ENCODE measurements at places on chromosomes 2 and 18.
A peak's percentile ranks its signal among the peaks of the same experiment; 100 is the strongest.

- no peak for DNase-seq
Observed at GRCh38 chr2:195659114-195659513, 2.1 kb downstream of the SLC39A10 start.

DNA sequence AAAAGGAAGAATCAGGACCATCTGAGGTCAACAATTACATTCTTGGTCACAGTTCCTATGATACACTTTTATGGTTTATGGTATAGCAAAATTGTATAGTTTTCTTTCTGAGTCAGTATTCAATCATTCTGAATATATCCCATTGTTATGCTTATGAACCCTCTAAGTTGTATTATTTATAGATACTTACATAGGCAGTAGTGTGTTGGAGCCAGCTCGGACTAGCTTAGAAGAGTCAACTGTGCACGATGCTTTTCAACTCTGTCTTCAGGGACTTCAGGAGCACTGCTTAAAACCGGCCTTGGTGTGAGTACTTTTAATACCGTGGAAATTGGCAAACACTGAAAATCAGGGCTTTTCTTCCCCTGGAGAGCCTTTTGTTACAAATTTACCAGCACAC, 215.7 kb downstream of the IKZF2 start:
- no peak for DNase-seq

DNA sequence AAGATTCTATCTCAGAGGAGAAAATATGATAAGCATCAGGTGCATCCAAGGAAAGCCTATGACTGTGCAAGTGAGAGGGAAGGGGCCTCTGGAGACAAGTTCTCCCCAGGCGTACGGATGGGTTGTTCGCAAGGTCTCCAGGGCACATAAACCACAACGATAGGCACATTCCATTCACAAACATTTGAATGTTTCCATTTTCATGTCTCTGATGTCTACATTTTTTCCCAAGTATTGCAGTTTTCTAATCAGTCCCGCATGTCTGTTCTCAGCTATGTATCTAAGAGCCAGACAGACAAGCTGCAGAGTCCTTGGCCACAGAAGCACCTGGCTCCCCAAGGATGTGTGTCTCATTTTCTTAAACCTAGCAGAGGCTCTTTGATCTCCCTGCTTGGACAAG, 28.0 kb downstream of the OSR1 start:
- no peak for DNase-seq

DNA sequence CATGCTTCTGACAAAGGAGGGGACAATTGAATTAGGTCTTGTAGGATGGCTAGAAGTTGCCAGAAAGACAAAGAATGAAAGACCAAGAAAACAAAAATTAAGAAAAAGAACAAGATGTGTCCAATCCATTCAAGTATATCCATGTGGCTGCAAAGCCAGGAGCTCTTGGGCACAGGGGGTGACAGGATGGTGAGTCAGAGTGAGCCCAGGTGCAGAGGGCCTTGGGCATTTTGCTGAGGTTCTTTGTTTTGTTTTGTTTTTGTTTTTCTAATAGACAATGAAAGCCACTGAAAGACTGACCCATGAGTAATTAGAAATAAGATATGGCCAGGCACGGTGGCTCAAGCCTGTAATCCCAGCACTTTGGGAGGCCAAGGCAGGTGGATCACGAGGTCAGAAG, 104.6 kb upstream of the KLHL29 start:
- DNase-seq = no peak

- DNase-seq = no peak
Observed at GRCh38 chr2:69639266-69639665, 4.3 kb downstream of the AAK1 start.

DNA sequence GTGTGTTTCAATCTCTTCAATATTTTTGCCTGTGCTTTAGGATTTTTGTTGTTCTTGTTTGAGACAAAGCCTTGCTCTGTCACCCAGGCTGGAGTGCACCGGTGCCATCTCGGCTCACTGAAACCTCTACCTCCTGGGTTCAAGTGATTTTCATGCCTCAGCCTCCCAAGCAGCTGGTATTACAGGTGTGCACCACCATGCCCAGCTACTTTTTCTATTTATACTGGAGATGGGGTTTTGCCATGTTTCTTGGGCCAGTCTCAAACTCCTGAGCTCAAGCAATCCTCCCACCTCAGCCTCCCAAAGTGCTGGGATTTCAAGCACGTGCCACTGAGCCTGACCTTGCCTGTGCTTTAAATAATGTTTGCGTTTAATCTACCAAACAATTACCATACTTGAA, 43.1 kb upstream of the DOK6 start:
- no peak for DNase-seq

DNA sequence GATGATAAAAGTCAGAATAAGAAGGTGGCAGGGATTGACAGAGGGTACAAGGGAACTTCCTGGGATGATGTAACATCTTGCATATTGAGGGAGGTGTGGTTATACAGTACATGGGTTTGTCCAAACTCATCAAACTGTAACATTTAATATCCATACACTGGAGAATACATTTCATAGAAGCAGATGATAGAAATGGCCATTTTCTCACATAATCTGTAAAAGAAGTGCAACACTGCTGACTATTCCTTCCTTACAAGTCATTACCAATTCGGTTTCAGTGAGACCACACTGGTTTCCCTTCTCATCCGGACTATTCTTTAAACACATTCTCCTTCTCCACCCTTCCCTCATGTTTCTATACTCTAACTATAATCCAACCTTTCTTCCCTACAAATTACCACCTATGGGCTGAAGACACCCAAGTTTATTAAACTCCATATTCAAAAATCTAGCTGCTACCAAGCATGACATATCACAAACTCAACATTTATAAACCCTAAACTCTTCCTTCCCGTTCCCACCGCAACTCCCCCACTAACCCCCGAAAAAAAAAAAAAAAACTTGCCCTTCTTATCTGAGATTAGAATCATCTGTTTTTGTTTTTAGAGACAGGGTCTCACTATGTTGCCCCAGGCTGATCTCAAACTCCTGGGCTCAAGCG, 1.6 kb downstream of the COX7A2L start:
- DNase-seq = no peak

DNA sequence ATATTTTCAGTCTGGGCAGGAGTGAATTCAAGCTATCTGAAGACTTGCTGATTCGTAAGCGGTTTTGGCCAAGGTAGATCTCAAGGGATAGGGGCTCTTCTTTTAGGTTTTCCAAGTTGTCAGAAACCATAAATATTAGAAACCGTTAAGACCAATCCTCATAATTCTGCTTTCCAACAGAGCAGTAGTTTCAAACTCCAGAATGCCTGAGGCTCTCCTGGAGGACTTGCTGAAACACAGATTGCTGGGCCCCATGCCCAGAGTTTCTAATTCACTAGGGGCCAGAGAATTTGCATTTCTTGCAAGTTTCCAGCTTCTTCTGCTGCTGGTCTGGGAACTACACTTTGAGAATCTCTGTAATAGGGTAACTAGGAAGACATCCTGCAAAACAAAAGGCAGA, 1855.7 kb upstream of the CELF4 start:
- DNase-seq = no peak

DNA sequence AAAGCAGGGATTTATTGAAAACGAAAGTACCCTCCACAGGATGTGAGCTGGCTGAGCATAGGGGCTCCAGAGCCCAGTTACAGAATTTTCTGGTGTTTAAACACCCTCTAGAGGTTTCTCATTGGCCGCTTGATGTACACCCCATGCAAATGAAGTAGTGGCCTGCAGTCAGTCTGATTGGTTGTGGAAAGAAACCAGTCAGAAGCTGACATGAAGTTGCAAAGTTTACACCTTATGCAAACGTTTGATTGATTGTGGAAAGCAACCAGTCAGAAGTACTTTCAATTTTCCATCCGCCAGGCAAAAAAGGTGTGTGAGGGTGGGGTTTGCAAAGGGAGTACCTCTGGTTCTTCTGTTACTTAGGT, 62.3 kb downstream of the VWA3B start:
- DNase-seq = no peak

DNA sequence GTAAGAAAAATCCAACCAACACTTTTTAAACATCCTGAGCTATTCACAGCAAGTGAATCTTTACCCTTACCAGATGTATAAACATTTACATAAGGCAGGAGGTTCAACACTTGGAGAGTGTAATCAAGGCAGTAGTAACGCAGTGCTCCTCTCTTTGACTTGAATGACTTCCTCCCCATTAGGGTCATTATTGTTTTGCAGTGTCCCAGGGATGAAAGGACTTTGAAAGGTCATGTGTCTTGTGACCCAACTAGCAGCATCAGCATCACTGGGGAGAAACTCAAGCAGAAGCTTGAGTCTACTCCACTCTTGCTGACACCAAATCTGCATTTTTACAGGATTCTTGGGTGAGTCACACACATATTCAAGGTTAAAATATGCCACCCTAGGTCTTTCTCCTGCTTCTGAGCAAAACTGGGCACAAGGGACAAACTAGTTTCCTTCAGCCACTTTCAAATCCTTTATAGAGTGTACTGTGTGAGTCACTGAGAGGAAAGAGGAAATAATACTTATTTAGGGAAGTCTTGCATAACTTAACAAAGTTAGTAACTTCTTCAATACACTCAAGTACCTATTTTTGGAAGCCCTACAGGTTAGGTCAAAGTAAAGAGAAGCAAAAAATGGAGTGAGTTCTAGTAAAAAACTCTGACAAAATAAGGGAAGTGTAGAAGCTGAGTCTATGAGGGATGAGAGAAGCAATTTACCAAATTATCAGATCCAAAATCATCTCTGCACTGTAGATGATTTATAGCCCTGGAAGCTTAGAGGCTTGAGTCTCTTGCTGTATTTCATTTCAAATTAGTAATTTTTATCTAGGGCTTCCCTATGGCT, 51.0 kb upstream of the EML4 start:
- DNase-seq = no peak

- no peak for DNase-seq
Observed at GRCh38 chr18:58549814-58550339, 79.0 kb downstream of the ALPK2 start.

DNA sequence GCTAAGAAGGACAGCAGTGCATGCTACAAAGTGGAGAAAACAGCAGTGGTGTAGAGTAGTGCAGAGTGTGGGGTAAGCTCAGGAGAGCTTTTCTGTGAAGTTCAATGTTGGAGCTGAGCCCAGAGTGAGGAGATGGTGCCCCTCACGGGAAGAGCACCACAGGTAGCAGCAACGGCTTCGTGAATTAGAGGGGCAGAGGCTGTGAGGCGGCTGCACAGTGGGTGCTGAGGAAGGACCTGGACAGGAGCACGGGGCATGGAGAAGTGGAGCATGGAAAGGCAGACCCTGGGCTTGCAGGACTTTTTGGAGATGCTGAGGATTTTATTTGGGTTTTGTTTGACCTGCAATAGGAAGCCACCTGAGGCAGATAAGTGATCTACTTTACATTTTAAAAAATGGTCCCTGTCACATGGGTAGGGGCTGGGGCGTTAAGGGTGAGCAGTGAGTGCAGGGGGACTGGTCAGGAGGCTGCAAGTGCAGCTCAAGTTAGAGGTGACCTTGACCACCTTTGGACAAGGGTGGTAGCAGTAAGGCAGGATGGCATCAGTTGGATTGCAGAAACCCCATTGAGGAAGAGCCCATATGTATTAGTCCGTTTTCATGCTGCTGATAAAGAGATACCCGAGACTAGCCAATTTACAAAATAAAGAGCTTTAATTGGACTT, 85.0 kb downstream of the MYCN start:
- no peak for DNase-seq

- no peak for DNase-seq
Observed at GRCh38 chr2:224025874-224026273, 13.2 kb downstream of the SERPINE2 start.

DNA sequence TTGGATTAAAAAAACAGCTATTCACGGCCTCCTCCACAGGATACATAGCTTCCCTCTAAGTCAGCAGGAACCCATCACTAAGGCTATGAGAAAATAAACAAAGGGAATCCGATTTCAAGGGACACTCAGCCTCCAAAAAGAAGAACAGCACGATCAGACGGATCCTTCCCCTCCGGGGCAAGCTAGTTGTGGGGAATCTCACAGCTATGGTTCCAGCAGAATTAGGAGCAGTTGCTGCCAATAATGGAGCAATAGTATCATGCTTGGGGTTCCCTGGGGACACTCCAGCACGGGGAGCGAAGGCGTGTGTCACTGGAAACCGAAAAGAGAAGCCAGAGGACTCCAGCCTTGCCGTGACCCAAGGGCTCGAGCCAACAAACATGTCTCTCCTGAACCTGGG, 163.1 kb downstream of the TTC32 start:
- no peak for DNase-seq

GRCh38 chr2:151733771-151734672, at the start of gene NEB:
NEB (minus strand) TSS chr2:151734476; CDS start chr2:151733156, 1,320 bp downstream.
- DNase-seq = peak; percentile 25

- DNase-seq = no peak
Observed at GRCh38 chr18:59867337-59868104, 32.3 kb upstream of the PMAIP1 start.

- no peak for DNase-seq
Observed at GRCh38 chr2:9939587-9940485, 11.7 kb upstream of the GRHL1 start.

GRCh38 chr2:201837824-201838431, 31.6 kb downstream of the CDK15 start:
- no peak for DNase-seq

DNA sequence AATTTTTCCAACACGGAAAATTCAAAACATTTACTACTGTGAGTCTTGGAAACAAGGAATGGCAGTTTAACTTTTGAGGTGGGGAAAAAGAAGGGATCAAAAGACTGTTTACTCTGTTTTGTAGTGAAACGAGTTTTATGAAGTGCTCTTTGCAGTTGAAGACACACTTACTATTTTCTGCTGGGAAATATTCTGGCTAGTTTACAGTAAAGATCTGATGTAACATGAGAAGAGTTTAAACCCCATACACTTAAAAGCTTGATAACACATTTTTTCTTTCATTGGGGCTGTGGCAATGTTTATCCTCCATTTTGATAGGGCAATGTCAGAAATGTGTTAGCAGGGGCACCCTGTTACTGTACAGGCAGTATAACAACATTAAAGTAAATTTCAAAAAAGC, 124.9 kb upstream of the SMAD7 start:
- no peak for DNase-seq

Measured in NCI-H2081 (cell line).